T-helper 1 cell (primary cell): ENCODE measurements at places on chromosomes 4 and X.

DNA sequence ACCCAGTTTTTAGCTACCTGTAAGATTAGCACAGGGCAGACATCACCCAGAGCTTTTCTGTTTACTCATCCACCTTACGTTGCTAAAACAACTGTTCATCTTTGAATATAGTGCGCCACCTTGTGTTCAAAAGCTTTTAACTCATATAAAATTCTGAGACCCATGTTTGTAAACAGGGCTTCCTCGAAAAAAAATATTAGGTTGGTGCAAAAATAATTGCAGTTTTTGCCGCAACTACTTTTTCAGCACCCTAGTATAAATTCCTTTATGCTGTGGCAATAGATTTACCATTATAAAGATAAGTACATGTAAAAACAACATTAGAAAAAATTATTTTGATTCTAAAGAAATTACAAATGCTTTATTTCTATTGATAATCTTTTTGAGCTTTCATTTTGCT, 147.9 kb downstream of the LRBA start:
- DNase-seq: peak; percentile 76

DNA sequence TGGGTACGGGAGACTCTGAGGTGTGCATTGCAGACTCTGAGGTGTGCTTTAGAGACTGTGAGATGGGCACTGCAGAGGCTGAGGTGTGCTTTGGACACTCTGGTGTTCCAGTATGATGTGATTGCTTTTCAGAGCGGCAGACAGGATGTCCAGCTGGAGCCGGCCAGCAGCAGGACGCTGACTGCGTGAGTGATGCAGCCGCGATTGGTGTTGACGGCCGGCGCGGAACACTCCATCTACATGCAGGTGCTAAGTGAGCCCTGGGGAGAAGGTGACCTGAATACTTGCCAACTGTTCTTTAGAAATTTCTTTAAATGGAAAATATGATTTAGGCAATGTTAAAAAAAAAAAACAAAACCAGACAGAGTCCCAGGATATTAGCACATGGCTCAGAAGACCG, 103.1 kb upstream of the PPP2R3B start:
- DNase-seq: no peak

- DNase-seq: no peak
Measured at GRCh38 chr4:96052827-96053226, 212.9 kb downstream of the PDHA2 start.

DNA sequence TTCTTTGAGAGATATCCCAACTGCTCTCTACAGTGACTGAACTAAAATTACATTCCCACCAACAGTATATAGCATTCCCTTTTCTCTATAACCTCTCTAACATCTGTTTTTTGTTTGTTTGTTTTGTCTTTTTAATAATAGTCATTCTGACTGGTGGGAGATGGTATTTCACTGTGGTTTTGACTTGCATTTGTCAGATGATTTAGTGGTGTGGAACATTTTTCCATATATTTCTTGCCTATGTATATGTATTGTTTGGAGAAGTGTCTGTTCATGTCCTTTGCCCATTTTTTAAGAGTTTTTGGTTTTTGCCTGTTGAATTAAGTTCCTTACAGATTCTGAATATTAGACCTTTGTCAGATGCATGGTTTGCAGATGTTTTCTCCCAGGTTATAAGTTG, 9.0 kb downstream of the USO1 start:
- DNase-seq: no peak

DNA sequence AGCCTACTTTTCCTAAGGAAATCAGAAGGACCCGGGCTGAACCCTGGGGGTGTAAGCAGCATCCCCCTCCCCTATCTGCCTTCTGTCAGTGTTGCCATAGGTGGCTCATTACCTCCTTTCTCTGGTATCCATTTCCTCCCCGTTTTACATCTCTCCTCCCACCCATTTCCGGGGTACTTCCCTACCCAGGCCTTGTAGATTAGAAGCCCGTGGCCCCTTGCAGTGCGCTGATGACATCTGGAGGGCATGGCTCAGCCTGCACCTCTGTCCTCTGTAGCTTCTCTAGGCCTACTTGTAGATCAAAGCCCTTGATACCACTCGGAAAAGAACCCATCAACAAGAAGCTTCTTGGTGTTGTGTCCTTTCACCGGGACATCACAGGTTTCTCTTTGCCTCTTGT, 71.8 kb downstream of the NBDY start:
- DNase-seq: peak; percentile 38

GRCh38 chrX:41720125-41720779, 3.7 kb upstream of the GPR82 start:
- DNase-seq: peak; percentile 73

- no peak for DNase-seq
Measured at GRCh38 chrX:102658556-102658955, 7.3 kb downstream of the GPRASP1 start.

GRCh38 chr4:156634612-156635011, 337.0 kb downstream of the PDGFC start:
- DNase-seq: no peak

GRCh38 chr4:132071815-132072214, 1077.3 kb upstream of the PCDH10 start:
- no peak for DNase-seq

- no peak for DNase-seq
Measured at GRCh38 chrX:3119376-3119775, 78.1 kb downstream of the ARSF start.

- peak; percentile 46 for DNase-seq
Measured at GRCh38 chr4:7759216-7759615, 180.4 kb downstream of the AFAP1 start.
